Activated CD4-positive, alpha-beta memory T cell treated with anti-CD3 and anti-CD28 coated beads for 36 hours (primary cell): ENCODE measurements at places on chromosomes 3 and 15.

GRCh38 chr3:12472796-12473195 lies 11.5 kb upstream of the TSEN2 start:
- no peak for DNase-seq

- DNase-seq, result no peak
Measured at GRCh38 chr15:81485806-81486205, 111.8 kb upstream of the TMC3 start.

DNA sequence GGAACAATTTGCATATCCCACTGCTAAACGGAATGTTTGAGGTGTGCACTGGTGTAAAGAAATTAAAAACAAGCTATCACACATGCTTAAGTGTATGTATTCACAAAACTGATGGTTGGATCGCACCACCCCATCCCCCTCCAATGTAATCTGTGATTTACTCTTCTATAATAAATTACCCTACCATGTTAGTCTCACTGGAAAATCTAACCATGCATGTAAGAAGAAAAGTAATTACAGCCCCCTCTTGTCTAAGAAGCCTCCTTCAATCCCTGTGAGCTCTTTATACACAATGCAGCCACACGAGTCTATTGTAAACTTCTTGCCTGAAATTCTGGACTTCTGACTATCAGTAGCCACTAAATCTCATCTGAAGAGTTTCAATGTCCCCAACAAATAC lies 173.6 kb downstream of the ZBTB20 start:
- no peak for DNase-seq

DNA sequence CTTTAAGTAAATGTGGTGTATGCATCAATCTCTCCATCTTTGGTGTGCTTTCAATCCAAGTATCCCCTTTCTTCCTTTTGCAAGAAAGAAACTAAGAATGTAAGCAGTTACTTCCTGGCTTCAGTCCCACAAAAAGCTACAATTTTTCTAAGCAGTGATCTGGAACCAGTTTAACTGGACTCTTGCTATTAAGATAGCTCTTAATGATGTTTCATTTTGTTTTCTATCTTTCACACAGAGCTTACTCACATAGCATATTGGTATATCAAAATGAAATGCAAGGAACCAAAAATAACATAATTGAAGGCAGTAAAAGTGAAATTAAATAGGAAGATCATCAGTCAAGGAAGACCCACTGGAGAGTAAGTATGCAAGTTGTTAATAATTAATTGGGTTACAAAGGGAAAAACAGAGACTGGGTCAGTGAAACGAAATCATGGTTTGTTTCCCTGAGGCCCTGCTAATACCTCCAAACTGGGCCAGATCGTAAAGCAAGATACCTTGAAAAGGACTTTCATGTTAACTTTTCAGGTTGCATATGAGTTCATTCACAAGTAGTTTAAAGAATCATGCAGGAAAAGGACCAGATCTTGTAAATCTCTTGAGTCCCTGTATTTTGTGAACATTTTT lies 41.9 kb downstream of the GPR160 start:
- no peak for DNase-seq

DNA sequence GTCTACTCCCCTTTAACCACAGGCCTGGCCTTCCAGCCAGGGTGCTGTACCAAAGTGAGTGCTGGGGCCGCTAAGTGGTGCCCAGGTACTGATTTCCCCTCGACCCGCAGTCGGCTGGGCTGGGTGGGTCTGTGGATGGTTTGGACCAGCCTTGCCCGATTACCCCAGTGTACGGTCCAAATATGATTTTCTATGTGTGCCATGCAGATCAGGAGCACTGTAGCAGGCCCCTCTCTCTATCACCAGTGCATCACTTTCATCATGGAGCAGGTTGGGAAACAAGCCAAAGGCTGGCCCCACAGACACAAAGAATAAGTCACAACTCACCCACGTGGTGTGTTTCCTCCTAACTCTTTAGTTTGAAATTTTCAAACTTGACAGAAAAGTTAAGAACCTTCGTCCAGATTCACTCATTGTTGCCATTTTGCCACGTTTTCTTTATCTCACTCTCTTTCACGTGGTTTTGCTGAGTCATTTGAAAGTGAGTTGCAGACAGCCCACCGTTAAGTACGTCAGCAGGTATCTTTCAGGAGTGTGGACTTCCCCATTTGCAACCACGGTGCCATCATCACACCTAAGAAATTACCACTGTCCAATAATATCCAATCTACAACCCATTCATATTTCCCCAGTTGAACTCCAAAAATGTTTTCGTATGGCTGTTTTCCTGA lies 37.0 kb downstream of the ZNF710 start:
- peak; percentile 82 for DNase-seq

DNA sequence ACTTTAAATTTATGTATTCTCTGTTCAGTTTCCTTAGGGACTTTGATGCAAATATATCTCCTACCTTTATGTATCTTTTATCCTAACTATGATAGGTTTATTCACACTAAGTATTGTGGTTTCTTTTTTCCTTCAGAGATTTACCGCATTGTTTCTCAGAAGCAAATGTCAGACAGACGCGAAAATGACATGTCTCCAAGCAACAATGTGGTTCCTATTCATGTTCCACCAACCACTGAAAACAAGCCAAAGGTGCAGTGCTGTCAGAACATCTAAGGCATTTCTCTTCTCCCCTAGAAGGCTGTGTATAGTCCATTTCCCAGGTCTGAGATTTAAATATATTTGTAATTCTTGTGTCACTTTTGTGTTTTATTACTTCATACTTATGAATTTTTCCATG lies 18.3 kb downstream of the RAB11A start:
- DNase-seq, result peak; percentile 58

DNA sequence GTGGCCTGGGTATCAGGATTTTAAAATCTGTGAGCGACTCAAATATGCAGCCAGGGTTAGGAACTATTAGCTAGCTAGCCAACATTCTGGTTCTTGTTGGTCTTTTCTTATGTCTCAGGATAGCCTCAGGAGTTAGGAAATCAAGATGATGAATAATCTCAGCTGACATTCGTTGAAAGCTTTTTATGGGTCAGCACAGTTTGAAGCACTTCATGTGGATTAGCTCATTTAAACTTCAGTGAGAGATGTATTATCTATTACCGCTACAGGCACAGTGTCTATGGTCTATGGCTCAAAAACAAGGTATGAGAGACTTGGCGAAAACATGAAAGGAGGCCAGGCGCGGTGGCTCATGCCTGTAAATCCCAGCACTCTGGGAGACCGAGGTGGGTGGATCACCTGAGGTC lies 187.5 kb upstream of the THRB start:
- DNase-seq, result no peak

DNA sequence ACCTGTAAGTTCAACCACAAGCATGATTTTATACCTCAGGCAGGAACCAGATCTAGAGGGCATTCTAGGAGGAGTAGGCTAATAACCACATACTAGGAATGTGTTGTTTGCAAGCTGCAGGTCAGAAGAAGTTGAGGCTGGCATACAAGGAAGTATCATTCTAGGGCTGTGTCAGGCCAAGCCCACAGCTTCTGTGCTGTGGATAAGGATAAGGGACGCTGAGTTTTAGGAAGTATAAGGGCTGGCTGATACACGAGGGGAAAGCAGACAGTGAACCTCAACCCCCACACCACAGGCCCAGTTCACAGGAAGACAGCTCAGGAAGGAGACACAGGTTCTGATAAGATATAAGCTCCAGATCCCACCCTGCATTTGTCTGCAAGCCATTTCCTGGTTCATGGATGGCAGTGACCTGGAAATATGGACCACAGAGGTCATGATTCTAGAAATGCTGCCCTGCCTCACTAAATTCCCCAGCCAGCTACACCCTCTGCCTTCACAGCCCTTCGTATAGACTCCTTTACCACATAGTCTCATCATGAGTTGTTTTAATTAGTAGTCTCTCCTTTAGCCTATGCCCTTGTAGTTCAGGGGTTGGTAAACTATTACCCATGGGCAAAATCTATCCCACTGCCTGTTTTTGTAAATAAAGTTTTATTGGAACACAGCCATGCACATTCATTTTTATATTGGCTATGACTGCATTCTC lies 260.7 kb downstream of the OPA1 start:
- DNase-seq, result no peak

DNA sequence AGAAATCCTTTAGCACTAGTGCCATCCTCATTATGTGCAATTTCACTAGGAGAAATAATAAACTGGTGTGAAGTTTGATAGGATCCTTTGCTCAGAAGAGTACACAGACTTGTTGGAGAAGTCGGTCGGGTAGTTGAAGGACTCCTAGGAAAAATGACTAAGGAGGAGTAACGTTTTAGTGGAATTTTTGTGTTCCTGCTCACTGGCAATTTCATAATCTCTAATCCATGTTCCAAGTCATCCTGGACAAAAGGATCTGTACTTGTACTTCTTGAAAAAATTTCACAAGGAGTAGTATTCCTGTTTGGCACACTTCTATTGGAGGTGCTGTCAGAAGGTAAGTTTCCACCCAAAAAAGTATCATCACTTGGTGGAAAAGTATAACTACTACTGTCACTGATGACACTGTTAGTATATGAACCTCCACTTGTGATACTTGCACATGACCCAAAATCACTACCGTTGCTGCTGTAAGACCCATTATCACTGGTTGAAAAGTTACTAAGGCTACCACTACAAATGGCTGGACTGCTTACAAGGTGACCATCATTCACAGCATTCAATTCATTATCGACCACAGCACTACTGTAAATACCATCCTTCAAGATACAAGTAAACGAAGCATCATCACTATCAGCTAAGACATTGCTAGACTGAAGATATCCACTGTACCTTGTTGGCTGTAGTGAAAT lies 77.4 kb downstream of the NEDD4 start:
- DNase-seq, result no peak

GRCh38 chr15:41648770-41649169 lies 11.4 kb upstream of the MGA start:
- DNase-seq, result no peak

DNA sequence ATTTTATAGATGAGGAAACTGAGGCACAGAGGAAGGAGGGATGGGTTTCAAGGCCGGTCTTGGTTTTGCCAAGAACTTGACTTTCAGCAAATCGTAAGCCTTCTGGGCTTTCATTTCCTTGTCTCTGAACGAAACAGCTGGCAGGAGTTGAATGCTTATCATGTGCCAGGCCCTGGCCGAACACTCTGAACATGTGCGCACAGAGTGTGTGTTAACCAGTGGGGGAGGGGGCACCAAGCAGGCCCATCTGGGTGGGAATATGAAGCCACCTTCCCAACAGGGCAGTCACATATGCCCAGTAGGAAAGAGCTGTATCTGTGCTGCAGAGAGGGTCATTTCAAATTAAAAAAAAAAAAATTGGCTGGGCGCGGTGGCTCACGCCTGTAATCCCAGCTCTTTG lies 29.3 kb downstream of the ZNF710 start:
- no peak for DNase-seq

GRCh38 chr3:56886314-56886713 lies 84.6 kb upstream of the ARHGEF3 start:
- DNase-seq, result no peak

DNA sequence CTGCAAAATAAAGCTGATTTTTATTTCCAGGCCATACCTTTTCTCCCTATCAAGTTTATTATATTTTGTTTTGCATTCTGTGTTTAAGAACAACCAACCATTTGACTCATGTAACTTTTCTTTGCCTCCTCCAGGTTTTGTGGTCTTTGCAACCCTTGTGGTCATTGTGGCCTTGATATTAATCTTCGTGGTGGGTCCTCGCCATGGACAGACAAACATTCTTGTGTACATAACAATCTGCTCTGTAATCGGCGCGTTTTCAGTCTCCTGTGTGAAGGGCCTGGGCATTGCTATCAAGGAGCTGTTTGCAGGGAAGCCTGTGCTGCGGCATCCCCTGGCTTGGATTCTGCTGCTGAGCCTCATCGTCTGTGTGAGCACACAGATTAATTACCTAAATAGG lies 27.6 kb downstream of the NIPA2 start:
- DNase-seq, result no peak

- DNase-seq, result no peak
Measured at GRCh38 chr3:112799946-112800345, 46.7 kb downstream of the CD200R1L start.
